NCI-H2029 treated with DMSO at 0.1 percent for 48 hours (cell line): ENCODE measurements at places on chromosomes 2 and 18.

- DNase-seq, result no peak
Measured at GRCh38 chr2:99974275-99974674, 168.1 kb downstream of the AFF3 start.

GRCh38 chr2:238461491-238461890 is 34.8 kb downstream of the ASB1 start:
- DNase-seq, result no peak

DNA sequence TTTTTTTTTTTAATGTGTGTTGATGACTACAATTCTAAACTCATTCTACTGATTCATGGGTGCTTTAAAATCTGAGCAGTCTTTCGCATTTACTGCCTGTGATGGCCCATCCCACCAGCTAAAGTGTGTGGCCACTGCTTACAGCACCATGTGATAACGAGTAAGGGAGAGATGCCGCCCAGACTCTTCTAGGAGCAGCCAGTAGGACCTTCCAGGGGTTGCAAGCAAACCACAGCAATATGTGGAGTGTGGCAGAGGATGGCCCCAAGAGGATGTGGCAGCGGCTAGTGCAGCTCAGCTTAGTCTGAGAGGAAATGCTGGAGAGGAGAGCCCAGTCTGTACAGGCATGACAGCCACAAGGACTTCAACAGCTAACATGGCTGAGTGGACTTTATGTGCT is 14.9 kb downstream of the IL1B start:
- DNase-seq, result no peak

GRCh38 chr18:9838144-9838877 is 47.5 kb upstream of the TXNDC2 start:
- peak; percentile 88 for DNase-seq

GRCh38 chr2:84894131-84894586 is 11.3 kb upstream of the TMSB10 start:
- DNase-seq, result no peak

DNA sequence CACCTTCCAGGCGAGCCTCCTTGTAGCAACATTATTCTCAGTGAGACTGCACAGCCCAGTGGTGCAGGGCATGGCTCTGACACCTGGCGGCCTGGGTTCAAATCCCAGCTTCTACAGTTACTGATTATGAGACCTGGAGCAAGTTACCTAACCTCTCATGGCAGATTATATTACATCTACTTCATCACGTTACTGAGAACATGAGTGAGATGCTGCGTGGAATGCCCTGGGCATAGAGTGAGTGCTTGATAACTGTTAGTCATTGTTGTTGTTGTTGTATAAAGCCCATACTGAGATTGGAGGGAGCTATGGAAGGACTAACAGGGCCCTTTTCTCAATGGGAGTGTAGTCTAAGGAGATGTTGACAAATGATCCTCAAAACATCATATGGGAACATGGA is 18.7 kb downstream of the PLCD4 start:
- DNase-seq, result no peak

- DNase-seq, result no peak
Measured at GRCh38 chr2:168052773-168053172, 194.6 kb downstream of the STK39 start.

GRCh38 chr2:1550658-1551316 is 137.5 kb downstream of the TPO start:
- no peak for DNase-seq

GRCh38 chr18:58213440-58213839 is 169.4 kb downstream of the NEDD4L start:
- DNase-seq, result no peak

DNA sequence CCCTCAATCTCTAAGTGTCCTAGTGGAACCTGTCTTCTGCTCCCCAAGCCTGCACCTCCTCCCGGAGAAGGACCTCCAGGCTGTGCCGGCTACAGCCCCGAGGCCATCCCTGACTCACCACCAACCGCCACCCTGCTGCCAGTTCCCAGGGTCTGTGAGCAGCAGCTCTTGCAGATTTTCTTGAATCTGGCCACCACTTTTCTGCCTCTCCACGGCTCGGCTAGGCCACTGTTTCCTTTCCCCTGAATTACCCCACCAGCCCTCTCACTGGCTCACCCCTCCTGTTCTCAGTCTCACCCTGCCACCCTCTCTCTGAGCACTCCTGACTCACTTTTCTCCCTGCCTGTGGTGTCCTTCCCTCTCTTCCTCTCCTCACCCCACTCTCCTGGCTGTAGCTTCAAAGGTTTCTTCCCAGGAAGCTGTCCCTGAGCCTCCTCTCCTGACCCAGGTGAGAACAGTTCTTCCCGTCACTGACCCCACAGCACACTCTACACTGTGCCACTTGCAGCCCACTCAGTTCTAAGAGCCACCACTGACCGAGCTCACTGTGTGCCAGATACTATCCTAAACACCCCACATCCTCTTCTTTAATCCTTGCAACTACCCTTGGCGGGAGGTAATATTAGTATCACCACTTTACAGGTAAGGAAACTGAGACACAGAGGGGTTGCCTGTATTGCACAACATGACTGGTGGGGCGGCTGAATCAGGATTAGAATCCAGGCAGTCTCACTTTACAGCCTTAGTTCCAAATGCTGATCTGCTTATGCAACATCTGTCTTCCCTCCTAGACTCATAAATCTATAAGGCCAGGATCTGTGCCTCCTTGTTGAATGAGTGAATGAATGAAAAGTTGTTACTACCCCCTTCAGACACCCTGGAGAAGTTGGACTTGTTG is 111.6 kb downstream of the SMAD7 start:
- no peak for DNase-seq

GRCh38 chr2:96815326-96816126 is 542 bp upstream of the CNNM3 start:
- DNase-seq, result peak; percentile 9
